ENCODE measurements at places on chromosomes 7 and 10. TPM values are rescaled to one million over a fixed set of nuclear protein-coding genes. Genes with fewer than 3 reads are reported as not detected.

TSPAN33 gene
- 38.0 TPM for total RNA-seq

ZNF425 gene
- 0.10 TPM for total RNA-seq

PARD3 gene
- total RNA-seq = 4.8 TPM

MET gene
- 3.9 TPM for total RNA-seq

UPK3BL1 gene
- 7.5 TPM for total RNA-seq

DDIT4 gene
- total RNA-seq = 533 TPM

MGMT gene
- total RNA-seq = 10.3 TPM

SEMA3E gene
- total RNA-seq = not detected

AKR1C8 gene
- 0.42 TPM for total RNA-seq

HOXA5 gene
- 3.0 TPM for total RNA-seq

FAM13C gene
- not detected for total RNA-seq

USP6NL gene
- total RNA-seq = 14.7 TPM

HECW1 gene
- under 0.01 TPM for total RNA-seq

WNT8B gene
- not detected for total RNA-seq

ARMH3 gene
- 10.4 TPM for total RNA-seq

PPP1R17 gene
- not detected for total RNA-seq
